ENCODE measurements at places on chromosomes 12 and 14.

DNA sequence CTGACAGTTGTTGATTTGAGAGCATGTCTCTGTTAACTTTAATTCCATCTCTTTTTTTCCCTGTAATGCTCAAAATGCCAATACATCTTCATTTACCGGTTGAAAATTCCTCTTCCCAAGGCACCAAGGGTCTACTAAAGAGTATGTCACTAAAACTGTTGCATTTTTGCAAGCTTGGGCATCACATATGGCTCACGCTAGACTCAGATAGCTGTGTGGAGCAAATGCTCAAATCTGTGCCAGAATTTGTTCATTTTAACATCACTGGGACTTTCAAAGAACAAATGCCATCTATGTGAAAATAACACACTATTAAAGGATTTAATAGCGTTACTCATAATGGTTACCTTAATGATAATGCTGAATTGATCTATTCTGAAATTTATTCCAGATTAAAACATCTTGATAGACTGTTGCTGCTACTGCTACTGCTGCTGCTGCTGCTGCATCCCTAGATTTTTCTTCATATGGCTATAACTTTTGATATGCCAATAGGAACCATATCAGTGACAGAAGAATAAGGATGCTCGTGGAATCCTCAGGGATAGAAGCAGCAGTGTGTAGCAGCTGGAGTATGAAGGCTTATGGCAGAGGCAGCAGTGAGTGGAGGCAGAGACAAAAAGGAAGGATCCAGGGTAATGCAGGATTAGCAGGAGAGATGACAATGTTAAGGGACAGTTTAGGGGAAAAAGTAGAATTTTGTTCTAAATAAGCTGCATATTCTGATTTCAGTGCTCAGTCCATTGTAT is 57.3 kb downstream of the MGAT4C start:
- DNase-seq = no peak

DNA sequence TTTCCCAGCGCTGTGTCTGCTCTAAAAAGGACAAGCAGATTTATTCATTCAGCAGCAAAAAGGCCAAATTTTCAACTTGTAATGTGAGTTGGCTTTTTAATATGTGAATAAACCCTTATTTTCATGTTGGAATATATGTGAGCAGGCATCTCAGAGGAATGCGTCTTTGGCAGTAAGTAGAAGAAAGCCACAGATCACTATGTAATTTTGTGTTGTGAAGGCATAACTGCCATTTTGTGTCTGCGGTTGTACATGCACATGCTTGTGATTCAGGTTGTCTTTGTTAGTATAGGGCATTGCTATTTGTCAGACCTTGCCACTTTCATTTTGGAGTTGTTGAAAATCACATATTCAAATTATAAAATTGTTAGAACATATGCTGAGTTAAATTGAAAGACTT is 398.8 kb upstream of the RGS6 start:
- no peak for DNase-seq

DNA sequence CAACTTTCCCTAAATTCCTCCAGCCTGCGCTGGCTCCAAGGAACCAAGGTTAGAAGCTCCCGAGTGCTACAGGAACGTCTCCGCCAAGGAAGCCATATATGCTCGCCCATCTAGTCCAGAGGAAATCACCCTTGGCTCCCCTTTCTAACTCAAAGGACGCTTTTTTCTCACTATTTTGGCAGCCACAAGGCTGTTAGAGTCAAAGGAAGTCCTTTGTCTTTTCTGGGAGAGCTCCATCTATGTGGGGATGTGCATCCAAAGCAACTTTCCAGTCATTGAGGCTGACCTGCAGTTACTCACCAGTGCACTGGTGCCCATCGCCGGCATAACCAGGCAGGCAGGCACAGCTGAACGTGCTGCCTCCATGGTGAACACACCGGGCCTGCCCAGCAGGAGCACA is 37.6 kb downstream of the RTRAF start:
- no peak for DNase-seq

- no peak for DNase-seq
Measured at GRCh38 chr12:78863482-78864402, 832 bp upstream of the SYT1 start.

GRCh38 chr12:66191547-66192126 is 2.6 kb downstream of the IRAK3 start:
- DNase-seq = no peak

GRCh38 chr12:49984476-49985359 is 12.0 kb downstream of the AQP6 start:
- DNase-seq = no peak

GRCh38 chr12:19018302-19018970 is 111.1 kb upstream of the PLEKHA5 start:
- DNase-seq = no peak

- DNase-seq = no peak
Measured at GRCh38 chr12:121942145-121942718, 23.8 kb downstream of the CFAP251 start.

All from KBM-7 (cell line).